Stimulated activated CD8-positive, alpha-beta memory T cell treated with anti-CD3 and anti-CD28 coated beads, Interleukin-2, amount 100 ng/mL, for 1 hour (primary cell): ENCODE measurements at places on chromosomes 11 and 22.

DNA sequence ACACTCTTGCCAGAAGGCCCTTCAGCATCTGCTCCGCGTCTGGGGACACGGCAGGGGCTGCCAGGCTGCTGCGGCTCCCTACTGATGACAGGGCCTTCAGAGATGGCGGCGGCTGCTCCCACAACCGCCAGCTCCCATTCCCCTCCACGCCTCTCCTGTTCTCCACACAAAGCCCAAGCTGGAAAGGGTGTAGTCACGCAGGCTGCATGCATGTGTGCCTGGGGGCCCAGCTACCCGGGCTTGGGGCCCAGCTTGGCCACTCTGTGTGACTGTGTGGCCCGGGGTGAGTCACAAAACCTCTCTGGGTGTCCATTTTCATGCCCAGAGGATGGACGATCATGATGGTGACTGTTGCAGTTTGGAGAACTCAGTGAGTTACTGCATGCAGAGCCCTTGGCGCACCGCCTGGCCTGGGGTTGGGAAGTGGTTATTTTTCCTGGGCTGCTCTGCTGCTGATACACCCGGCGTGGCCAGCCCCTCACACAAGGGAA lies 31.7 kb upstream of the PARVB start:
- no peak for DNase-seq

- no peak for DNase-seq
Measured at GRCh38 chr11:75949023-75949672, 134.1 kb downstream of the UVRAG start.

- peak; percentile 39 for DNase-seq
Measured at GRCh38 chr22:49925525-49926128, 7.2 kb downstream of the CRELD2 start.

- DNase-seq: no peak
Measured at GRCh38 chr22:26086359-26086758, 82.9 kb upstream of the SEZ6L start.

DNA sequence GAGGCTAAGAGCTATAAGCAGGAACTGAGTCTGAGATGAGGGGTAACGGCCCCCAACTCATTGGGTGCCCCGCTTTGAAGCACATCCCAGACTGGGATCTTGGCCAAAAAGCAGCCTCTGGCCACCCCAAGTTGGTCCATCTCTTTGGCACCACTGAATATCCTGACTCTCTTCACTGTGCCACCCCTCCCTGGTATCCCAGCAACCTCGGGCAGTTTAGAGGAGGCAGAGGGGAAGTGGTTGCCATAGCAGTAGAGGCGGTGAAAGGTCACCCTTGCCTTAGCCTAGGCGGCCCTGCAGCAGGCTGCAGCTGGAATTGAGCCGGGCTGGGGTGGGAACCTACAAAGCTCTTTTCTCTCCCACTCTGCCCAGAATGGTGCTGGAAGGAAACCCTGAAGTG lies 1.1 kb downstream of the PELI3 start:
- DNase-seq: no peak

DNA sequence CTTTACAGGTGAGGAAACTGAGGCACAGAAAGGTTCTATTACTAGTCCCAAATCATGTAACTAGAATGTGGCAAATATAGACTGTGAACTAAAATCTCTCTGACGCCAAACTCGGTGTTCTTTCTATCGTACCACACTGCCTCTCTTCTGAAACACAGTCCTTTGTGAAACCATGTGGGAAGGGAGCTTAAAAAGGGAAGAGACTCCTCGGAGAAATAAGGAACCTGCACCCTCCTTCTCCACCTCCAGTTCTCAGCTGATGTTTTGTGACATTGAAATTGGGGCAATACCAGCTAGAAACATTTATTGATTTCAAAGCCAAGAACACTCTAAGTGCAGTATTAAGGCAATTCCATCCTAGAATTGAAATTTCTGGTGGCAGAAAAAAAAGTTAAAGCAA lies 76.4 kb upstream of the DRD2 start:
- DNase-seq: no peak
